ENCODE measurements at places on chromosomes 13 and 19.
A peak's percentile ranks its signal among the peaks of the same experiment; 100 is the strongest.

DNA sequence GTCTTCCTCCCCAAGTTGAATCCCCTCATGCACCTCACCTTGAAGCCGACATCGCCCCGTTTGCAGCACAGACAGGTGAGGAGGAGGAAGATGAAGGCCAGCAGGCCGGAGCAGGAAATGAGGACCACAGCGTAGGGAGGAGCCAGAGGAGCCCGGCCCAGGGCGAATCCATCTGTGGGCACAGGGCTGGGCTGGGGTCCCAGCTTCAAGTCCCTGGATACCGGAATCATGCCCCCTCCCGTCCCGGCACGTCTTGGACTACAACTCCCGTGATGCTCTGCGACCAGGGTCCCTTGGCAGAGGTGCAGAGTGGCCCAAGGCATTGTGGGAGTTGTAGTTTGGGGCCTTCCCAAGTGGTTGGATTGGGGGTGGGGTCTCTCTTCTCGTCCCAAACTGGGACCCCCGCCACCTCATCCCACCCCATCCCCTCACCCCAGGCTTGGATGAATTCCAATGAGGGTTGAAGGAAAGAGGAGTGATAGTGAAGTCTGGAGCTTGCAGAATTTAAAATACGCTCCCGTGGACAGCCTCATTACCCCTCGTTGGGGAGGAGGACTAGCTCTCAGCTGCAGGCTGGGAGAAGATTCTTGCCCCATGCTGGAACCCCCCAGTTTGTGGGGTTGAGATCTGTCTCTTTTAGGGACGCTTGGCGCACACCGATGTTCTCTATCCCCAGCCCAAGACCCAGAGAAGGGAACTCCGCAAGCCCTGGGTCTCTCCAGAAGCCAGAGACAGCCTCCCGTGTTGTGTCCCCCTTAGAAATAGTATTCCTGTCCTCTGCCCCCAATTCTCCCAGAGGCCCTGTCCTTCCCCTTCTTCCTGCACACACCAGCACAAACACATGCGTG, 990 bp downstream of the LMTK3 start:
- peak; percentile 80 for DNase-seq

DNA sequence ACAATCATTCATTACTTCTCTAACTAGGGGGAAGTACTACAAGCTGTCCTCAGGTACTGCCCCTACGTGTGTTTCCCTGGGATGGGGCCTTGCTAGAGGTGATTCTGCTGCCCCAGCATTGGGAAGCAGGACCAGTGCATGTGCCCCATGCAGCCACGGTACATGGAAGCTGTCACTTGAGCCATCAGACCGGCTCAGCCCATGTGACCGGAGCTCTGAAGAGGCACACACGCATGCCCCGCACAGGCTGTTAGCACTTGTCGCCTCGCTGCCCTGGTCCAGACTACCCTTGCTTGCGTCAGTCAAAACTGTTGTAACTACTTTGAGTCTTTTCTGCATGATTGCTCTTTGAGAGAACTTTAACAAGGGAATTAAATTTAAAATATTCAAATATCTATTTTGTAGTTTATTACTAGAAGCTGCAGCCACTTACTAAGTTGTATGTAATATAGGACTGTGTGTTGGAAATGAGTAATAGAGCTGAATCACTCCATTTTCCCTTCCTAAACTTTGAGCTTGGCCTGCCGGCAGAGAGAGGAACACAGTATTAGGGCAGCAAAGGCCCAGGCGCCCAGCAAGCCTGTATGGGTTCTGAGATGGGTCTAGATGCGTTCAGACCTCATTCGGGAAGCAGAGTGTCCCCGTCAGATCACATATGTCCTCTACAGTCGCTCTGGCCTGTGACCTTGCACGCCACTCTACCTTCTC, 42.2 kb downstream of the DHRS12 start:
- DNase-seq = no peak

DNA sequence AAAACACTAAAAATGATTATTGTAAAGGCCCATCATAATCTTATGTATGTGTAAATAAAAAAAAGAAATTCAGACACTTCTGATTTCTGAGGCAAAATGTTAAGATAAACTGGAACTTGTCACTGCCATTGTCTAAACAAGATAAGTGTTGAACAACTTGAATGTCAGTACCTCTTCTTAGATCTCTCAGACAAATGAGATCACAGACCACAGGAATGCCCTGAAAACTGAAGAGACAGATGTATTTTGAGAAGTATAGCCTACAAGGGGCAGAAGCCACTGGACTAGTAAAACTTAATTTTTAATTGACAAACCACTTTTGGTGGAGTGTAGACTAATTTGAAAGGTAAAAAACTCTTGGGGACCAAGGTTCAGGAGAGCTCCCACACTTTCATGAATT, 375.5 kb upstream of the SLITRK5 start:
- DNase-seq = no peak

DNA sequence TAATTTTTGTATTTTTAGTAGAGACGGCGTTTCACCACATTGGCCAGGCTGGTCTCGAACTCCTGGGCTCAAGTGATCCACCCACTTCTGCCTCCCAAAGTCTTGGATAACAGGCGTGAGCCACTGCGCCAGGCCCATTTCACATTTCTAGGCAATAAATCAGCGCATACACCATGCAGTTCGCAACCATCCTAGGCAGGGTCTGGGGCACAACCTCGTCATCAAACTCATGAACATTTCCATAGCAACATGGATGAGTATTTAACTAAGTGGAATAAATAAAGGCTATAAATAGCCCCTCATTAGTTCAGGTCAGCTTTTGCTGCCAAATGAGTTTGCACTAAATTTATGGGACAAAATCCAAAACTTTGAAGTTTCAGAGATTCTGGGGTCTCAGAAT, 8.2 kb downstream of the MEIS3 start:
- DNase-seq = no peak

DNA sequence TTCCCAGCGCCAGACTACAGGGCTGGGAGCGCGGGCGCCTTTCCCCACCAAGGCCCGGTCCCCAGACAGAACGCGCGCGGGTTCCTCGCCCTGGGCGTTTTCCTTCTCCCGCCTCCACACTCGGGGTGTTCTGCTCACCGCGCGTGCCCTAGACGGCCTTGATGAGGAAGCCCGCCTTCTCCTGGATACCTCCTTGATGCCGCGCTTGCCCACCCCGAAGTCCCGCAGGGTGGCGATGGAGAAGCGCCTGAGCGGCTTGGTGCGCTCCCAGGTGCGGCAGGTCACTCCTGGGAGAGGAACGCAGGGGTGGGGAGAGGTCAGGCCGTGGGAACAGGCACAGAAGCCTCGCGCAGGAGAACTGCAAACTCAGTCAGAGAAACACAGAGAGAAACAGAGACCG, 34.8 kb downstream of the CYP2B6 start:
- DNase-seq = no peak

DNA sequence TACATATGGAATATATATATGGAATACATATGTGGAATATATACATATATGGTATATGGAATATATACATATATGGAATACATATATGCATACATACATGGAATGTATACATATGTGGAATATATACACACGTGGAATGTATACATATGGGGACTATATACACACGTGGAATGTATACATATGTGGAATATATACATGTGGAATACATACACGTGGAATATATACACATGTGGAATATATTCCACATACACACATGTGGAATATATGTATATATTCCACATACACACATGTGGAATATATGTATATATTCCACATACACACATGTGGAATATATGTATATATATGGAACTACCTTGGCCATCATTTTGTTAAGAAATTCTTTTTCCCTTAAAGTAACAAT, 31.1 kb downstream of the ZNF571 start:
- DNase-seq = no peak

- DNase-seq = no peak
These were observed 1.5 kb downstream of the KCNC3 start for GRCh38 chr19:50327461-50328223.

- DNase-seq = no peak
These were observed 89.7 kb upstream of the MCF2L start for GRCh38 chr13:112879283-112879833.

DNA sequence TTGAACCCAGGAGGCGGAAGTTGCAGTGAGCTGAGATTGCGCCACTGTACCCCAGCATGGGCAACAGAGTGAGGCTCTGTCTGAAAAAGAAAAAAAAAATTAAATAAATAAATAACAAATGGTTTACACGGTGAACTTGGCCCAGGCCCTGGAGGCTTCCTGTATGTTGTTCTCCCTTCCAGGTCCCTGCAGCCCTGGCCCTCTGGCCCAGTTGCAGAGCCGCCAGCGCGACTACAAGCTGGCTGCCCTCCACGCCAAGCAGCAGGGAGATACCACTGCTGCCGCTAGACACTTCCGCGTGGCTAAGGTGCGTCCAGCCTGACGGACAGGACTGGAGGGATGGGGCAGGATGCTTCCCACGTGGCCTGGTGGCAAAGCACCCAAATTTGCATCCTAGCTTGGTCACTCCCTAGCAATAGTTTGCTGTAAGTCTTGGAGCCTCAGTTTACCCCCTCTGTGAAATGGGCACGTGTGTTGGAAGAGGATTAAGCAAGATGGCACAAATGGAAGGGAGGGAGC, 11.9 kb downstream of the CC2D1A start:
- DNase-seq = peak; percentile 15

GRCh38 chr13:20814224-20814910, 40.6 kb upstream of the EEF1AKMT1 start:
- DNase-seq = peak; percentile 58

GRCh38 chr13:90416519-90416918, 931.0 kb upstream of the MIR17HG start:
- DNase-seq = no peak

- no peak for DNase-seq
These were observed 93.0 kb downstream of the ITGBL1 start for GRCh38 chr13:101545521-101545920.

- peak; percentile 52 for DNase-seq
These were observed 62.0 kb downstream of the RFX2 start for GRCh38 chr19:6048348-6048747.

GRCh38 chr13:39040206-39040605, 1.9 kb downstream of the NHLRC3 start:
- DNase-seq = no peak

DNA sequence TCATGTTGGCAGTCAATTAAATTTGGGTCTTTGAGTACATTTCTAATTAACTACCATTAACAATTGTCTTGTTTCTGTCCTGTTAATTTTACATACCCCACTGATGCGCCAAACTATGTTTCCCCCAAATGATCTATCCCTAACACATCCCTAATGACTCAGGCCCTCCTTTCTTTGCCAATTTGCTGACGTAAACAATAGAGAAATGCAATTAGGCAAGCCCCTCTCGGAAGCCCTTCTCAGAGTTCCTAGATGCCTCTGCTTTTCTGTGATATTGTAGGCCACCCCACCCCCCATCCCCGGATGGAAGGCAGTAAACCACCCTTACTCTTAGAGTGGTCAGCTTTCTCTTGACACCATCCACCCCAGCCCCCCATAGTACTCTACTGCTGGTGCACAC, 74.2 kb downstream of the FLT1 start:
- no peak for DNase-seq

DNA sequence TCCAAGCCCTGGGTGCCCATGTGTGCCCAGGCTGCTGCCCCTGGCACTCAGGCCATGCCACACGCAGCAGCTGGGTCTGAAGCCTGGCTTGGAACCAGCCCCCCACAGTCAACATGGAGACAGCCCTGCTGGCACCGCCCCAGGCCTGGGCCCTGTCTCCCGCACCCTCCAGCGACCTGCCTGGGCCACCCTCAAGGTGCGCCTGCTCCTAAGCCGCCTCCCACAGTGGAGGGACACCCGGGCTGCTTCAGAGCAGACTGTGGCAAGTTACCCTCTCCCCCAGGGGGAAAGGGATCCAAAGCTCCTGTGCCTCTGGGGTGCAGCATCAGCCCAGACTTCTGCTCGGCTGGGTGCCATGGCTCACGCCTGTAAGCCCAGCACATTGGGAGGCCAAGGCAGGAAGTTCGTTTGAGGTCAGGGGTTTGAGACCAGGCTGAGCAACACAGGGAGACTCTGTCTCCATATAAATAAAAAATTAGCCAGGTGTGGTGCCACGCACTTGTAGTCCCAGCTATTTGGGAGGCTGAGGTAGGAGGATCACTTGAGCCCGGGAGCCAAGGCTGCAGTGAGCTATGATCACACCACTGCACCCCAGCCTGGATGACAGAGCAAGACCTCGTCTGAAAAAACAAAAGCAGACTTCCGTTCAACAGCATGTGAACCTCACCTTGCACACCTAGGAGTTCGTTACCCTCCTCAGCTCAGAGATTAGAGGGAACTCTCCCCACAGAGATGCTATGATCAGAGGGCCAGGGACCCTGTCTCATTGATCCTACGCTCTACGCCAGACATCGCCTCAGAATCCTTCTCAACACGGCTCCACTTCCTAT, 15.6 kb downstream of the ELL start:
- DNase-seq = no peak

DNA sequence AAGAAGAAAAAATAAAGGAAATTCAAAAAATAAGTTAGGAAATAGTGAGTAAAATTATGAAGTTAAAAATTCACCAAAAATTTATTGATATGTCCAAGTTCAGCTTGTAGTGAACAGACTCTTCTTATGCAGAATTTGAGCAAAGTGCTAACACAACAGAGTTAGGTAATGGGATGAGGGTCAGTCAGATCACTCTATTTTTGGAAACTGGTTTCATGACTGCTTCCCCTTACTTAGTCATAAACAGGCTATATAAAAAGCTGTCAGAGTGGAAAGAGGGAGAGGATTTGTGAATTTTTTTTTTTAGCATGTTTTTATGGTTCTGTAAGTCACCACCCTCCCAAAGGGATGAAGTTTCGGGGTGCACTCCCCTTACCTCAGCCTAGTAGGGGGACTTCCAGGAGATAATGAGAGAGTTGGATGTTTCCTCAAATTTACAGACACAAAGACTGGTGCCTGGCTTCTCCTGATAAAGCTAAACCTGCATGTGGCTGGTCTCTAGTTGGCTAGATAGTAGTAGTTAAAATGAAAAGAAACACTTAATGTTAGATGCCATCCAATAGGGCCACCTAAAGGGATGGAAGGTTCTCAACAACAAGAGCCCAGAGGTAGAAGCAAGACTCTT, 4.5 kb downstream of the CPB2 start:
- DNase-seq = no peak

DNA sequence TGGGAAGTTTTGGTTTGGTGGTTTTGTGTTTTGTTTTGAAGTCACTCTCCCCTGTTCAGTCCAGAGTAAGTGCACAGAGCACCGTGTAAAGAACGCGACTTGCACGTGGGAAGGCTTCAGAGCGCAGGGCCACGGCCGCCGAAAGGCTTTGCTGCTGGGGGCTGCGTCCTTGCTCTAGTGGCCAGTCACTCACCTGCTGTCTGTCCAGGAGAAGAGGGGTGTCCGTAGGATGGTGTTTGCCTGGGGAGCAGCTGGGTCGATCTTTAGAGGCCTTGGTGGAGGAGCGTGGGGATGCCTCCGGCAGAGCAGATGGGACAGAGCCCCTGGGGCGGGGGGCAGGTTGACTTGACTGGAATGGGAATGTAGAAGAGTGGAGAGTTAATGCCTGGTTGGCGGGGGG, 116.6 kb upstream of the MCF2L start:
- no peak for DNase-seq

GRCh38 chr19:7860714-7861618, 13.2 kb downstream of the PRR36 start:
- DNase-seq = no peak

GRCh38 chr13:113997845-113998751, 24.2 kb upstream of the C13orf46 start:
- DNase-seq = peak; percentile 54

GRCh38 chr13:99113351-99113750, 87.3 kb upstream of the UBAC2 start:
- no peak for DNase-seq

Measured in SK-N-SH (cell line).